AG10803 (cell line): ENCODE measurements at places on chromosomes 2 and 18.

- no peak for DNase-seq
These were observed 280.7 kb upstream of the VWC2L start for GRCh38 chr2:214130114-214130513.

GRCh38 chr18:34098109-34098508, 126.6 kb downstream of the NOL4 start:
- no peak for DNase-seq

DNA sequence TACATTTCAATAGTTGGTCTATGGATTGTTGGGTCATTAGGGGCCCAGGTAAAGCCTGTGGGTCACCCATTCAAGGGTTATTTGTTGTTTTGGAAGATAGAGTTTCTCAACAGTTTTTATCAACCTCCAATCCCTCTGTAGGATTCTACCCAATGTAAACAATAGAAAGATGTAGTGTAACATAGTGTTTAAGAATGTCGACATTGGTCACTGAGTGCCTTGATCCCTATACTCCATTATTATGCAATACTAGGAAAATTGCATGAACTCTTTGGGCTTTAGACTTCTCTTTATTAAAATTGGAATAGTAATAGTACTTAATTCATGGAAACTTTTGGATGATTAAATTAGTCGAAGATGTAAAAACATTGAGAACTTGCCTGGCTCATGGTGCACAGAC, 292.1 kb downstream of the GPD2 start:
- no peak for DNase-seq

DNA sequence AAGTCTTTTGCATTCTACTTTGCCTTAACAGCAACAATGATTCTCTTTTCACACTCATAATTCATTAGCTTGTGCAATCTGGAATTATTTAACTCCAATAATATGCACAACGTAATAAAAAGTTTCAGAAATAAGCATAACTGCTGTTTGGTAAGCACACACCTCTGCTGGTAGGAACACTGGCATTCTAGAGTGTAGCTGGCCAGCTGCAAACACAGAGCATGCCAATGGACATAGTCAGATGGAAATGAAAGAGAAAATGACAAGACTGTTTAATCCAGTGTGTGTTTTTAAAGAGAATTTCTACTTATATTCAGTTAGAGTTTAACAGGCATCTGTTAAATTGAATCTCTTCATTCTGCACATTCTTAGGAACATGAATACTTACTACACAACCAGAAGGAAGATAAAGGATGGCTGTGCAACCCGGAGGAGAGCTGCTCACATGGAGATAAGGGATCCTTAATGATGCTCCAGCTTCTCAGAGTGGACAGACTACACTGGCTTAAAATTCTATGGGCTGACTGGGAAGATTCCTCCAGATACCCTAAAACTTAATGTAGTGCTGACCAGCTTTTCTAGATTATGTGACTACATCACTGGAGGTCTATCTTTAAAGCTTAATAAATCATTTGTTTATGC, 94.6 kb upstream of the CHAC2 start:
- DNase-seq = peak; percentile 54

DNA sequence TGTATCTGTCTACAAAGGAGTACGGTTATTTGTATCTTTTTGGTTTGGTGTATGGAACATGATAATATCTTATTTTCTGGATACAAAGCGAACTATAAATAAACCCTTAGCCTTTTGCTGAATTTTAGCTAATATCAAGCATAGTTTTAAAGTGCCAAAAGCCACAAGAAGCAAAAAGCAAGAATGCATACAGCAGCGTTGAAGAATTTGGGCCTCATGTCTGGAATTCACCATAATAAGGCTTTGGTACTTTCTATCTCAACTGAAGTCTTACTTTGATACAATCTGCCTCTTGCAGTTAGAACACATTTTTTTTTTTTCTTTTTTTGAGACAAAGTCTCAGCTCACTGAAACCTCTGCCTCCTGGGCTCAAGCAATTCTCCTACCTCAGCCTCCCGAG, 151.5 kb downstream of the ERBB4 start:
- DNase-seq = peak; percentile 54

DNA sequence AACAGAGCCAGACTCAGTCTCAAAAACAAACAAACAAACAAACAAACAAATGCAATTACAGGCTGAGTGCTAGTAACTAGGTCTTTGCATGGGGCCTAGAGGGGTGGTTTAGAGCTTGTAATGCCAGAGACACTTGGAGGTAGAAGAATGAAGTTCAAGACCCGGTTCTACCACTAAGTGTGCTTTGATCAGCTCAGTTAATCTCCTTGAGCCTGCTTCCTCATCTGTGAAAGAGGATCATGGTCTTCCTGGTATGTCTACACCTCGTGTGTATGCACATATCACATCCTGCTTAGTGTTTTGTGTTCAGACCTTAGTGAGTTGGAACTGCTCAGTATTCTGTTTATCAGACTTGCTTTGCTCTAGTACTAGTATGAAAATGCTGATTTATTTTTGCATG, 4.8 kb upstream of the ATP6V1C2 start:
- DNase-seq = no peak

GRCh38 chr2:10073706-10074105, 6.5 kb downstream of the CYS1 start:
- DNase-seq = no peak

- DNase-seq = no peak
These were observed 29.8 kb downstream of the DPP10 start for GRCh38 chr2:114472246-114472645.

DNA sequence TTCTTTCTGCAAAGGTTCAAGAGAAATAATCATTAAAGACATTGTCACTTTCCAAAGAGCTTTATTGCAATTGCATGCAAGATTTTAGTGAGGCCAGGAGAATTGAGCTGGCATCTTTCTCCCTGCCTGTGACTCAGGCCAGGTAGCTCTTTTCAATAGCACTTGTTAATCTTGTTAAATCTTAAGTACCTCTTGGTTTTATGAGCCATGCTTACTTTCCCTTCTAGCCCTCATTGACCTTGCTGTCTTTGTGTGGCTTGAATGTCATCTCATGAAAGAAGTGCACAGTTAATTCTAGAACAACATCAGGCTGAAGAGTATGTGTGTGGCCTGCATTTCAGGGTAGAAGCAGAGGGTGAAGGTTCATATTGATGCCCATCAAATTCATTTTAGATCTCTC, 14.8 kb upstream of the LGALSL start:
- no peak for DNase-seq

DNA sequence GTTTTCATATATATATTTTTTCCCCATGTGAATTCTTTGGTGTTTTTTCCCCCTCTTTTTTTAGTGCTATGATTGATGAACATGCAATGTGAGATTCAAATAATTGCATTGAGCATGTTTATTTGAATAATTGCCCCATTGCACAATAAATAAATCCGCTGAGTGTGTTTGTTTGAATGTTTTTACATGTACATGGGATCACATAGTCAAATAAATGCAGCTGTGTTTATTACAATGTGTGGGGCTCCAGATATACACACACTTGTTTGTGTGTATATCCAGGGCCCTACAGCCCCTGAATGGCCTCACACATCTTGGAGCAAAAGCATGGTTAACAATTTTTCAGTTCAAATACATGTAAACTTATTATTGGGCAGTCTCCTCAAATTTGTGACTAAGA, 134.5 kb downstream of the ZEB2 start:
- no peak for DNase-seq

DNA sequence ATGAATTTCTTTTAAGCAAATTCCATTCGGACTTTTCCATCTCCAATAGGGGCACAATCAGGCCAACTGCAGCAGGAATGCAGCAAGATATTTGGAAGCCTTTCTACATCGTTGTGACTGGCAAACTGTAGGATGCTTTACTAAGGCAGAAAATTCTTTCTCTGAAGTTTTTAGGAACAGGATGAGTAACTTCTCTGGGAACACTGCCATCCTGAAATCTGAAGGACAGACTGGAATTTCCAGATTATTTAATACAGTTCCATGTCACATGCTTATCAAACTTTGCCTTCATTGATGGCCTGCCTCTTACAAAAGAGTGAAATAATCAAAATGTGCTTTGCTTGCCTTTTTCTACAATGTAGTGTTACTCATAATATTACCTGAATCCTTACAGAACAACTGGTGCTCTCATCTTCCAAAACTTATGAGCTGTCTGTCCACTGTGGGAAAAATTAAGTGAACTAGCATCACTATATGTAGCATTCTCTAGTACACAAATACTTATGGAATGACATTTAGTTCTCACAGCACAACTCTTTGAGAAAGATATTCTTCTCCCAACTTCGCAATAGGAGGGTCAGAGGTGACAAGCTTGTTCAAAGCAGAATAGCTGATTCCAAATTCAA, 32.0 kb upstream of the MAP2 start:
- peak; percentile 53 for DNase-seq

DNA sequence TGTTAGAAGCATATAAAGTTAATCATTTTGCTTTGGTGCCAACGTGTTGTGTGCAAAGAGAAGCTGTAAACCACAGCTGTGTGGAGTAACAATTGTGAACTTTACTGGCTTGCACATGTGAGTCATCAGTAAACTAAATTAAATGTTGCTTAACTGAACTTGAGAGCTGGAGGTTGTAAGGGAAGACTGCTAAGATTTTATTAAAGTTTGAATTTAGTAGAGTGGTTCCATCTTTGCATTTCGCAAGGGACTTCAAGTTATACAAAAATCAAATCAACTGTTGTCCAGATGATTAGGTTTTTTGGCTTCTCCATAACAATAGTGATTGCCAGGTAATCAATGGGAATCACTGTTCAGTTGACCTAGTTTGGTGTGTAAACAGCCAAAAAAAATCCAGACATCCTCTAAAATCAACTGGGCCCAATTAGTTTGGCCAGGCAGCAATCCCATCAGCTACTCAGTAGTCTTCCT, 247.4 kb downstream of the MYO3B start:
- peak; percentile 66 for DNase-seq

DNA sequence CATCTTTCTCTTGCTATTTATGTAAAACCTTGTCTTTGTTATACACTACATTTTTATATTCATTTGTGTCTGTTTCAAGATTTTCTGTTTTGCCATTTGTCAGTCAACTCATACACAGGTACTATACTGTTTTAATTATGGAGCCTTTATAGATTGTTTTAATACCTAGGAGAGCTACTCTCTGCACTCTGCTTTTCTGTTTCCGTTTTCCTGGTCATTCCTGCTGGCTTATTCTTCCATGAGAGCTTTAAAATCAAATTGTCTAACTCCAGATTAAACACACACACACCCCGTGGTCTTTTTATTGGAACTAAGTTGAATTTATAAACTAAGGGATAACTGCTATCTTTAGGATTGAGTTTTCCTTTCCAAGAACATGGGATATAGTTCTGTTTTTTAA, 161.2 kb downstream of the RTN4 start:
- no peak for DNase-seq

DNA sequence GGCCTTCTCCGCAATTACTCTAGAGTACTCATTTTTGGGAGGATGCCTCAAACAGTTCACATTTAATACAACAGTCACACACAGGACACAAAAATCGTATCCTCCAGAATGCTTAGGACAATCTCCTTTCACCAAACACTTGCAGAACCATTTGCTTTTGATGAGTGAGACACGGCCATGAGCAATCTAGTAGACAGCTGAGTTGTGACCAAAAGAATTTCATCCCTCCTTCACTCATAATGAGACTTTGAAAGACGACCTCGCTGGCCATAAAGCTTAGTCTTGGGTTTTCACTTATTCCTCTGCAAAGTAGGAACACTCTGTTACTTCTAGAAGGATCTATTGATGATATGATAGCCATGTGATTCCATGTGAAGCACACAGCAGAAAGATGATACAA, 87.5 kb upstream of the SLC35G4 start:
- DNase-seq = no peak

GRCh38 chr2:239109041-239109927, 261.4 kb downstream of the TWIST2 start:
- peak; percentile 28 for DNase-seq

GRCh38 chr2:181662287-181662686, 5.4 kb upstream of the CERKL start:
- no peak for DNase-seq

- DNase-seq = no peak
These were observed 220.2 kb downstream of the NDUFA10 start for GRCh38 chr2:239805043-239805329.

DNA sequence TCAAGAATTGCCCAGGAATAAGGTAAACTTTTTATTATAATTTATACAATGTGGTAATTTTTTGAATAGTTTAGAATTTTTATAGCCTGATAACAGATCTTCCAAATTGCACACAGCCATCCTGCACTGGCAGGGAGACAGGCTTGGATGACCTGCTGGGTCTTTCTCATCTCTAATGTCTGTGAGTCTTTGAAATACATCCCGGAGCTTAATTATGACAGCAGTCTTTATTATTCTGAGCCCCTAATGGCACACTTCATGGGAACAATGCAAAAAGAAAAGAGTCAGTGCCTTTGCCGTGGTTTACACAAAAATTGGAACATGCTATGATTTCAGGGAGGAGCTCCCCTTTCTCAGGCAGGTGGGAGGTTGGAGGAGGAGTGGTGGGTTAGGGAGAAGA, 71.0 kb downstream of the TMEM182 start:
- DNase-seq = no peak

- DNase-seq = peak; percentile 97
These were observed 144.4 kb downstream of the GFPT1 start for GRCh38 chr2:69242651-69243051.

DNA sequence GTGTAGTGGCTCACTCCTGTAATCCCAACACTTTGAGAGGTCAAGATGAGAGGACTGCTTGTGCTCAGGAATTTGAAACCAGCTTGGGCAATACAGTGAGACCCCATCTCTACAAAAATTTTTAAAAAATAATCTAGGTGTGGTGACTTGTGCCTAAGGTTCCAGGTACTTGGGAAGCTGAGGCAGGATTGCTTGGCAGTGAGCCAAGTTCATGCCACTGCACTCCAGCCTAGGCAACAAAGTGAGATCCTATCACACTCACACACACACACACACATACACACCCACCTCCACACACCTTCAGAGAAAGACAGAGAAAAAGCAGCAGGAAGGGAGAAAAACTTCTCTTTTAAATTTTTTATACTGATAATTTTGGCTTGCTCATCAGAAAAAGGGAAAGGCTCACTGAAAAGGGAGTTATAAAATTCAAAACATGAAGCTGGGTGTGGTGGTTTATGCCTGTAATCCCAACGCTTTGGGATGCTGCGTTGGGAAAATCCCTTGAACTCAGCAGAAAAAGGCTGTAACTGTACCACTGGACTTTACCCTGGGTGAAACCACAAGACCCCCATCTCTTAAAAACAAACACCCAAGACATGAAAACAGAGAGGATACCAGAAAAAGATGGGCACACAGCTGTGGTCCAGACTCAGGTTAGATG, 25.7 kb downstream of the FAM168B start:
- DNase-seq = no peak

- DNase-seq = no peak
These were observed 22.5 kb downstream of the HJURP start for GRCh38 chr2:233831861-233832260.

DNA sequence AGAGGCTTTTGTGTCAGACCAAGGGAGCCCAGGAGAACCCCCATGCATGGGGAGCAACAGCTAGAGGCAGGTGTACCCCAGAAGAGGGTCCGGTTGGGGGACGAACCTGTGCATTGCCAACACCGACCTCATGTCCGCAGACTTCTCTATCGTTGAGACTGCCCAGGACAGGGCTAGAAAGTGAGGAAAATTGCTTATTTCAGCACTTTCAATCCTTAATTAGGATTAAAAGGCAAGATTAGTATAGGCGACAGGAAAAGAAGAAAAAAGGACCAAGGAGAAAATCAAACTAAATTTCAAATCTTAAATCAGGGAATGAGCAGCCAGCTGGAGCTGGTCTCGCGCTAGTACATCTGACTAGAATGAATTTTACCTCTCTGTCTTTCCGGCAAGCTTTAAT, 438.9 kb upstream of the SOX11 start:
- no peak for DNase-seq
